Anterior cingulate cortex (tissue), 58 donors: ENCODE measurements at places on chromosomes 5 and 9.

DNA sequence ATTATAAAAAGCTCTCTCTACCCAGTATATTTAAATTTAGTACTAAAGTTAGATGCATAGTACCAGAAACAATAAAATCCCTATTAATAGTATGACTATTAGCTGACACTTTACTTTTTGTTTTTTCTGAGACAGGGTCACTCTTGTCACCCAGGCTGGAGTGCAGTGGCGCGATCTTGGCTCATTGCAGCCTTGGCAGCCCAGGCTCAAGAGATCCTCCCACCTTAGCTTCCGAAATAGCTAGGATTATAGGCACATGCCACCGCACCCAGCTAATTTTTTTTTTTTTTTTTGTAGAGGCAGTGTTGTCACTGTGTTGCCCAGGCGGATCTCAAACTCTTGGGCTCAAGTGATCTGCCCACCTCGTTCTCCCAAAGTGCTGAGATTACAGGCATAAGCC is 8.0 kb downstream of the CCNG1 start:
- no peak for DNase-seq

- DNase-seq, result peak; percentile 54
Observed at GRCh38 chr9:92760070-92760469, 4.6 kb downstream of the BICD2 start.

GRCh38 chr5:176151281-176151680 is 86.9 kb upstream of the SIMC1 start:
- no peak for DNase-seq

GRCh38 chr9:78319197-78320029 is 22.5 kb downstream of the PSAT1 start:
- peak; percentile 7 for DNase-seq

DNA sequence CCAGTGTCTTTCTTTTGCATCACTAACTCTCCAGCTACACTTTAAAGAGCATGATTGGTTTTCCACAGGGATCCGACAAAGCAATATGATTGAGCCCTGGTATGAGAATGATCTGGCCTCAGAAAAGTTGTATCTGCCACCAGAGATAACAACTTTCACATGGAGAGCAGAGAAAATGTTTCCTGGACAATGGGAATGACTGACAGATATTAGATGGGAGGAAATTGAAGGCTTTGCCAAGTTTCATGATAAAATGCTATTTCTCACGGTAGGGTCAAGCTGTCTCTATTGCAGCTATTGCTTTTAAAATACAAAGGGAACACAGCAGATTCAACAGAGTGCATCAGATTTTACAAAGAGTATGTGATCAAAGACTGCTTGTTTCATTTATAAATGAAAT is 56.4 kb upstream of the GLIS3 start:
- no peak for DNase-seq

DNA sequence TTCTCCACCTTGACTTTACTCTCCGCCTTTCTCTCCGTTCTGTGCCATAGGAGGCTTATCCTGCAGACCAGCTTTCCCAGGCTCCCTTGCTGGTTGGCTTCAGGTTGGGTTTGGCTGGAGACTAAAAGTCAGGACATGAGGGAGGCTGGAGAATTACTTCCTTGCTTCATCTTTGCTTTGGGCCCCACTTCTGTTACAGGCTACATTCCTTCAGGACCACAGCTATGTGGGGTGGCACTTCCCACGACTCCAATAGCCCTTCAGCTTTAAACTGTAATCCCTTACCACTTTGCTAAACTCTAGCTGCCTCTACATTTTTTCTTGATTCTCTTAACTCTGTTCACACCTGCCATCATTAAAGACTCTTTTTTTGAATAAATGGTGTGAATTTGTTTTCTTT is 186.7 kb upstream of the NR4A3 start:
- no peak for DNase-seq

GRCh38 chr9:136110082-136111061 is 8.3 kb downstream of the TMEM250 start:
- no peak for DNase-seq

DNA sequence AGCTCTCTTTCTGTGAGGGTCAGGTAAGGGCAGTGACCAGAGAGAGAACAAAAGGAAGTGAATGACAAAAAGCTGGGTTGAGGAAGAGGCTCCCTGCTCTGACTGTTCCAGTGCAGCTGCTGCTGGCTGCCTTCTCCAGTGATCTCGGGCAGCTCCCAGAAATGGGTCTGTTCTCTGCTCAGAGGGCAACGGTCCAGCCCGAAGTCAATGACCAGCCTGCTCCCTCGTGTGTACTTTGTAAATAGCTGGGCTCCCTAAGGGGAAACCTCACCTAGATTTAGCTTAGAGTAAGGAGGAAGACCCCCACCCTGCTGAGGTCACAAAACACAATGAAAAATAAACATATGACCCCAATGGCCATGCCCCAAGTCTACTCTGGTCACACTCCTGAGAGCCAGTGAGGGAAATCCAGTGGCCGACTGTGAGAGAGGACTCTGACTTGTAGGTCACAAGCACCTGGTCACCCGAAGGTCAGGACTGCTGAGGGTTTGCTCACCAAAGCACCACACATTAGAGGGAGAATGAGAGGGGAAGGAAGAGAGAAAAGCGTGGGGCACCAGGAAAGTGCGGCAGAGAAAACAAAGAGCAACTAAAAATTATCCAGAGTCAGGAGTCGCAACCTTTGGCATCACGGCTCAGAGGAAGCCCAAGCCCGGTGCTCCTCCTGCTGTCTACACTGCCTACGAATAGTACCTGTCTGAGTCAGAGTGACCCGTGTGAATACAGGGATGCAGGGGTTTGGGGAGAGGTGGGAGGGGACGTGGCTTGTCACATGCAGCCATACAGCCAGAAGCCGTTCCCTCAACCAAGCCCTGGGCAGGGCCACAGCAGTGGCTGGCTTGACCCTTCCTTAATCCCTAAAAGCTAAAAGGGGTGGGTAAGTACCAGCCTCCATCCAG is 19.8 kb downstream of the NIPAL4 start:
- DNase-seq, result no peak

DNA sequence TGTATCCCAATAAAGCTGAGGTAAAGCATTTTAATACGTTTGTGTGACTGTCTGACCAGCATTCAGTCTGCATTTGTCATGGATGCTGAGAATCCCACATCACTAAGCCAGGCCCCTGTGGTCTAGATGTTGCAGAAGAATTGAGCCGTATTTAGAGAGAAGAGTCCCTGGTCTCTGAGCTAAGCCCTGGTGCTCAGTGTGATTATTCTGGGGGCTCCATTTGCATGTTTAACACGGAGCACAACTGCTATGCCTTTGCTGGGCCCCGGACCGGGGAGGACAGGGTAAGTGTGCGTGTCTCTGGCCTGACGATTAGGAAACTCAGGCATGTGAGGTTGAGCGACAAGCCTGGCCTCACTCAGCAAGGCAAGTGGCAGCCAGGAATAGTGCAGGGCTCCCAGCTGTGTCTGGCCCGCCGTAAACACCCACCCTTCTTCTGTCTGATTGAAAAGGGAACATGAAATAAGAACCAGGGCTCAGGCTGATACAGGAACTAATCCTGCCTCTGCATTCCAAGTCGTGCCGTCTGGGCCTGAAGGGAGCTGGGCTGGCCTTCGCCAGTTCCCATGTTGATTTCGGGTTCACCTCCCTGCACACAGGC is 22.3 kb downstream of the FAM78A start:
- peak; percentile 40 for DNase-seq

- no peak for DNase-seq
Observed at GRCh38 chr9:124209279-124209678, 48.5 kb upstream of the NEK6 start.

DNA sequence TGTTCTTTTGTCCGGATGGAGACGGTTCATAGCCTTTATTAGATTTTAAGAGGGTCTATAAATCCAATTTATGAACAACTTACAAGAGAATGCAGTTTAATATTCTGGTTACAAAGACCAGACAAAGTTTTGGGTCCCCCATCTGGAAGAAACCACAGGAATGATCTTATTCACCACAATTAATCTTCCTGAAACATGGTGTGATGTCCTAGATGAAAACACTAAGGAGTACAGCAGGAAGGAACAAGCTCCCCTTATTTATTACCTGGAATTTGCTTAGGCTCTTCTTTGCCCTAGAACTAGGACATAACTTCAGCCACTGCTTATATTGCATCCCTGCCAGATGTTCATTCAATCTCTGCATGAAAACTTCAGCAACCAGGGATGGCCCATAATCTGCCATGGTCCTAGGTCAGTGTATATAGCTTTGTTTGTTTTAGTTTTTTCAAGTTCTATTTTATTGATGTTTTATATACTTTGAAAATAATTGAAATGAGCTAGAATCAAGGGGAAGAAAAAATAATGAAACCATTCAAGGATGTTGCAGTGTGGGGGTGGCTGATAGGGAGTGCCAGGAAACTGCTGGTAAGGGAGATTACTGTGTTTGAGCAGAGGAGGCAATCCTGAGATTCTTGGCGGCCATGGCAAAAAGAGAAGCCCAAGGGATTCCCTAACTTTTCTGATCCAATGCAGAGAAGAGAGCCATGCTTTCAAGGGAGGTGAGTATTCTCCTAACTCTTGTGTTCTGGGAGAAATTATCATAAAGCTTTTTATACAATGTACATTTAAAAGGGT is 16.8 kb downstream of the TXNDC8 start:
- DNase-seq, result no peak

DNA sequence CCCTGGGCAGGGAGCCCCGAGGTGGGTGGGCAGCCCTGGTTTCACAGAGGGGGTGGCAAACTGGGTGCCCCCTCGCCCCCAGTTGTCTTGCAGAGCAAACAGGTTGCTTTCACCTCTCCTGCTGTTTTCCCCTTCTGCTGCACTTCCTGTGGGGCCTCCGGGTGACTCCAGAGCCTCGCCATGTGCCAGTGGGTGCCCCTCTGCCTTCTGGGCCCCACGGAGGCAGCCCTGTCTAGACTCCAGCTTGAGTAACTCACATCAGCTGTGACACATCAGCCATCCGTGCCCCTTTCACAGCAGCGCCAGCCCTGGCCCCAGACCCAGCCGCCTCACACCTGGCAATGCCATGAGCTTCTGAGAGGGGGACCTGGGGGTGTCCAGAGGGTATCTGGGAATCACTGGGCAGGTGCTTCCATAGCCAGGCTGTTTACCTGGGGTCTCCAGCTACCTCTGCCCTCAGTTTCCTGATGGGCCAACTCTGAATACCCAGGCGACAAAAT is 36.9 kb downstream of the ADAMTSL2 start:
- no peak for DNase-seq

DNA sequence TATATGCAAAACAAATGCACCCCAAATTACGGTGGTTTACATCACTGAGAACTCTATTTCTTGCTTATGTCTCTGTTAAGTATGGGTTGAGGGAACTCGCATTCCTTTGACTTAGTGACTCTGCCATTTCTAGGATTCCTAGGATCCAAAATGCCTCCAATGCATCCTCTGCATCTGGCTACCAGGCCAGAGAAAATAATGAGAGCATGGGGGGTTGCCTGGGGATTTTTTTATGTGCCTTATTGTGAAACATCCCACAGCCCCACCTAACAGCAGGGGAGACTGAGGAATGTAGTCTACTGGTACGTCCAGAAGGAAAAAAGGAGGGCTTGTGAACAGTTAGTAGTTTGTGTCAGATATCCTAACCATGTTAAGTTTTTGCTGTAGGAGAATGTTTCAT is 466.0 kb upstream of the ARRDC3 start:
- DNase-seq, result no peak

DNA sequence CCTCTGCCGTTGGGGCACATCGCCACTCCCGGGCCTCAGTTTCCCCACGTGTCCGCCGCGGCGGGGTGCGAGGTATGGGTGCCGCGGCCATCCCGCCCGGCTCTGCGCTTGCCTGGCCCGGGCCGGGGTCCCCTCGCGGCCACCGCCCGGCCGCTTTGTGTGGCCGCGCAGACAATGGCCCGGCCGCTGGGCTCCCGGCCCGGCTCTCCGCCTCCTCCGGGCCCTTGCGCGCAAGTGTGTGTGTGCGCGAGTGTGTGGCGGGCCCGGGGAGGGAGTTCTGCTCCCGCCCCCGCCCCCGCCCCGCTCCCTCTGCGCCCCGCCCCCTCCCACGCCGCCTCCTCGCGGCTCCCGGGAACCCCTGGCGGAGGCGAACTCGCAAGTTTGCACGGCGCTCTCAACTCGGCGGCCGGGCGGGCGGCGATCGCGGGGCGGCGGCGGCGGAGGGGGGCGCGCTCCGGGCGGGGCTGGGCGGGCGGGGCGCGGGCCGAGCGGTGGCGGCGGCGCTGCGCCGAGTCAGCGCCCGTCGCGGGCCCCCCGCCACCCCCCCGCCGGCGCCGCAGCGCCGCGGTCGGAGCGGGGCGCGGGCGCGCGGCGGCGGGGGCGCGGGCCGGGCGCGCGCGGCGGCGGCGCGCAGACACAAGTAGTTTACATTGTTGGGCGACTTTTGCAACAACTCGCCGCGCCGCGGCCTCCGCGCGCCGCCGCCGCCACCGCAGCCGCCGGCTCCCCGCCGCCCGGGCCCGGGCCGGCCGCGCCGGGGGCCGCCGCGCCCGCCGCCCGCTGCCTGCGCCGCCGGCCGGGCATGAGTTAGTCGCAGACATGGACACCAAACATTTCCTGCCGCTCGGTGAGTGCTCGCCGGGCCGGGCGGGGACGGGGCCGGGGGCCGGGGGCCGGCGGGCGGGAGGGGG is at the start of gene RXRA:
Gene RXRA, plus strand, starts transcription at position 643 of the 911 bp plus-strand sequence. Its CDS starts 177 bp downstream, at position 820.
- peak; percentile 59 for DNase-seq

DNA sequence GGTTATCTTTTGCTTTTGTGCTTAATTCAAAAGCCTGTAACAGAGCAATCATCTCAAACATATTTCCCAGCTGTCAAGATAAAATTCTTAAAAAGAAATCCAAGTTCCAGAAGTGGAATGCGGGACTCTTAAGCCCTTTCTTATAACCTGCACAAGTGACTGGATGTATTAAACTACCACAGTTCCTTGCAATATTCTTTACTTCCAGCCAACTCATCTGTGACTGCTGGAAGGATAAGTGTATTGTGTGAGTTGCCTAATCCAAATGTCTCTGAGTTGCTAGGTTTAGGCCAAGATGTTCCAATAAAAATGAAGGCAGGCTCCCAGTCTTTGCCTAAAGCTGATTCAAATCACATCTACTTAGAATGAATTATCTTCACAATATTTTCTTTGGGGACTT is 159.2 kb upstream of the SLC24A2 start:
- DNase-seq, result no peak

DNA sequence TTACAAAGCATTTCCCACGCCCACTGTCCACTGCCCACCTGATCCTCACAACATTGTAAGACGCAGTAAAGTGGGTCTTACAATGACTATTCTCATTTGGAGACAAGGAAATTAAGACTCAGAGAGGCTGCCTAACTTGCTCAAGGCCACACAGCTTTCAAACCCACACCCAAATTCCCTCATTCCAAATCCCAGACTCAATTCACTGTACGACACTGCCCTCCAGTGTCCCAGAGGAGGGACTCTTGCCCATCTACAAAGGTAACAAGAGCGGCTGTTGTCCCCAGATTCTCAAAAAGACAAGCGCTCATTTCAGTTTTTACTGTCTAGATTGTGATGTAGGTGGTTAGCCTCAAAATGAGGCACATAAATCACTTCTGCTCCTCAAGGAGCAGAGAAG is 184.6 kb downstream of the ACTL7B start:
- DNase-seq, result no peak

DNA sequence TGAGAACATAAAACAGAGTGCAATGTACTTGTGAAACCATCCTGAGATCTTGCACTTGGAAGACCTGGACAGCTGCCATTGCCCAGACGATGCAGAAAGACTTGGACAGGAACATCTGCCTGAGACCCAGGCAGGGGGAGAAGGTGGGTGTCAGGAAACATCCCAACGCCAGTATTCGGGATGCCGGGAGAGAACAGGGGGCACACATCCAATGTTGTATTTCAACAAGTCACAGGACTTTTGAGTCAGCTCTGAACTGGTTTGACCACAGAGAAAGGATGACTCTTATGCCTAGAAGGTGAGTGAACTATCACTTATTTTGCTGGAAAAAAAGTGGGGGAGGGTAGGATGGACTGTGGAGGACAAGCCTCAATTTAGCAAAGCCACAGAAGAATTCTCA is 124.6 kb downstream of the ROR2 start:
- DNase-seq, result no peak
